Muscle of back (tissue), 13 donors: ENCODE measurements at places on chromosomes 16 and 17. TPM values are rescaled to one million over a fixed set of nuclear protein-coding genes. Genes with fewer than 3 reads are reported as not detected.

SYCE1L gene
- polyA plus RNA-seq: 7.3 TPM

- DNase-seq: no peak
Measured at GRCh38 chr17:70355185-70355584, 185.9 kb downstream of the KCNJ2 start.

GRCh38 chr17:76527430-76528111 lies 9.9 kb downstream of the CYGB start:
- DNase-seq: peak; percentile 75

GRCh38 chr17:21549107-21549687 lies 143.1 kb upstream of the KCNJ18 start:
- DNase-seq: peak; percentile 53

GRCh38 chr16:9124908-9125584 lies 33.6 kb downstream of the HAPSTR1 start:
- no peak for DNase-seq

DNA sequence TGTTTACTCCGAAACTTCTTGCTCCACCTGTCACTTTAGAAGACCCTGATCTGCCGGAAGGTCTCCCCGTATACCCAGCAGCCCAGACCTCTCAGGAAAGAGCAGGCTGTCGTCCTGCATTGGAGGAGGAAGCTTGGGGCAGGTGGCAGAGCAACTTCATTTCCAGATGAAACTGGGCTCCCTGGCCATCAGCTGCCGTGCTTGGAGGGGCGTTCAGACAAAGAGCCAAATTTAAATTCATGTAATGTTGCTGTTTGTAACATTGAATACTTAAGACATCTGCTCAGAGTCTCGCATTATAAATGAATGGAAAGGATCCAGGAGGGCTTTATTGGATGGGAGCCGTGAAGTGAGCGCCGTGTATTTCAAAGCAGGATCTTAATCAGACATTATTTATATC lies 628.5 kb downstream of the MAF start:
- DNase-seq: peak; percentile 63

DNA sequence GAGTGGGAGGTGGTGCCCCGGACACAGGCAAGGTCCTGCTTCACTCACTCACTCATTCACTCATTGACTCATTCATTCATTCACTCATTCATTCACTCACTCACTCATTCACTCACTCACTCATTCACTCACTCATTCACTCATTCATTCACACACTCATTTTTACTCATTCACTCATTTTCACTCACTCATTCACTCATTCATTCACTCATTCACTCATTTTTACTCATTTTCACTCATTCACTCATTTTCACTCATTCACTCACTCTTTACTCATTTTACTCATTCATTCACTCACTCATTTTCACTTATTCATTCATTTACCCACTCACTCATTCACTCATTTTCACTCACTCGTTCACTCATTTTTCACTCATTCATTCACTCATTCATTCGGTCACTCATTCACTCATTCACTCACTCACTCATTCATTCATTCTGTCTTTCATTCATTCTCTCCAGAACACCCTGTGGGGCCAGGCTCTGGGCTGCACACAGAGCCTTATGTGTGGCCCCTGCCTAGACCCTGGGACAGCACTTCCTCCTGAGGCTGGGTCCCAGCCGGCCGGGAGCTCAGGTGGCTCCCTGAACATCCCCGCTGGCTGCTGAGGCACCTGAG lies 9.2 kb downstream of the RPUSD1 start:
- no peak for DNase-seq

MSRB1 gene
- polyA plus RNA-seq: 37.5 TPM

- DNase-seq: no peak
Measured at GRCh38 chr16:1337486-1337885, 4.0 kb downstream of the BAIAP3 start.

SLC52A1 gene
- polyA plus RNA-seq: 0.13 TPM

- DNase-seq: peak; percentile 91
Measured at GRCh38 chr17:41404024-41404671, 6.7 kb upstream of the KRT31 start.

ESRP2 gene
- polyA plus RNA-seq: 7.1 TPM

DNA sequence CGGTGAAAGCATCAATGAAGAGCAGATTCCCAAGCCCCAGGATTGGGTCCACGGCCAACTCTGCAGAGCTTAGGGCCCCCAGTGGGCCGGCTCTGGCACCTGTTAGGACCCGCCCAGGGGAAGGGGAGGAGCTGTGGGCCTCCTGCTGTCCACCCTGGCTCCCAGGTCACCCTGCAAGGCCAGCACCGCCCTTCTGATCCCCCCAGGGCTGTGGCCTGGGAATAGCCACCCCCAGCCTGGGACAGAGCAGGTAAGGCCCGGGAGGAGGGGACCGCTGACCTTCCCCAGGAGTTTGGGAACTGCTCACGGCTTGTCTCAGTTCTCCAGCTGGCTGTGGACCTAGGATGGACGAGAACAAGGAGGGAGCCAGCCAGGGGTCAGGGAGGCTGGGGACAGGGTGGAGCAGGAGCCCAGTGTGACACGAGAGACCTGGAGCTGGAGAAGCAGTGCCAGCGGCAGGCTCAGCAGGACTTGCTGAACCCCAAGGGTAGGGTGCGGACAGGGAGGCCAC lies 39.3 kb upstream of the SLC38A10 start:
- DNase-seq: peak; percentile 84

- DNase-seq: no peak
Measured at GRCh38 chr16:22272870-22273650, 24.1 kb upstream of the POLR3E start.

SEZ6L2 gene
- polyA plus RNA-seq: 1.4 TPM

DNA sequence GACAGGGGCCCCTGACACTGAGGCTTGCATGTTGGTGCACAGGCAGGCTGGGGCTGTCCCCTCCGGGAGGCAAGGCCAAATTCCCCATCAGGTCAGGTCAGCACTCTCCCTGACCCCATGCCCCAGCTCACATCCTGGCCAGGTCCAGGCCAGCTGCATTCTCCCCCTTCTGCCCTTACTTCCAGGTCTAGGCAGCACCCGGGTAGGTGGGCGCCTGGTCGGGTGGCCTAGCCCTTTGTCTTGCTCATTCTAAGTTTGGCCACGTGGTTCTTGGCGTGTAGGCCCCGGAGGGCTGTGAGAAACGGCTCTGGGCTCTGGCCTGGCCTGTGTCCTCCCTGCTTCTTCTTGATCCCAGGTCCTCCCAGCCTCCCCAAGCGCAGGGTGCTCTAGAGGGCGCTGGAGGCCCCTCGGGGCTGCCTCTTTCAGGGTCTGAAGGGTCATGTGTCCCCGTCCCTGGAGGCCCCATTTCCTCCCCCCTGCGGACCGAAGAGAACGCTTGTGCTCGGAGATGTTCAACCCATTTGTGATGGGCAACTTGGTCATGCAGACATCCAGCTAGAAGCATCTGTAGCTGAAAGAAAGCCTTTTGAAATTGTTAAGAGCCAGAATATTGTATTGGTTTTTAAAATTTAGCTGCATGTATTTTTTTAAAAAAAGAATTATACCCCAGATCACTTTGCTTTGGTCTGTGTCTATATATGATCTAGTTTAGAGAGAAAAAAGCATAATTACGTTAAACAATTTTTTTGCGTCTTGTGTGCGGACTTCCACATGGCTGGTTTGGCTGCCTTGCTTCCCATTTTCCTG lies 6.7 kb downstream of the BAHCC1 start:
- peak; percentile 78 for DNase-seq

TBC1D16 gene
- polyA plus RNA-seq: 28.0 TPM

GRCh38 chr16:4263504-4264436 lies 9.1 kb downstream of the TFAP4 start:
- peak; percentile 96 for DNase-seq

ATP6V0A1 gene
- 25.9 TPM for polyA plus RNA-seq

KRTAP4-9 gene
- not detected for polyA plus RNA-seq

VAMP2 gene
- 63.0 TPM for polyA plus RNA-seq

TERB1 gene
- polyA plus RNA-seq: not detected

- no peak for DNase-seq
Measured at GRCh38 chr17:20925954-20926353, 116.9 kb downstream of the USP22 start.

GRCh38 chr17:69560987-69561441 lies 146.5 kb downstream of the MAP2K6 start:
- DNase-seq: no peak

- no peak for DNase-seq
Measured at GRCh38 chr16:30797670-30798309, 10.8 kb upstream of the ZNF629 start.

DNA sequence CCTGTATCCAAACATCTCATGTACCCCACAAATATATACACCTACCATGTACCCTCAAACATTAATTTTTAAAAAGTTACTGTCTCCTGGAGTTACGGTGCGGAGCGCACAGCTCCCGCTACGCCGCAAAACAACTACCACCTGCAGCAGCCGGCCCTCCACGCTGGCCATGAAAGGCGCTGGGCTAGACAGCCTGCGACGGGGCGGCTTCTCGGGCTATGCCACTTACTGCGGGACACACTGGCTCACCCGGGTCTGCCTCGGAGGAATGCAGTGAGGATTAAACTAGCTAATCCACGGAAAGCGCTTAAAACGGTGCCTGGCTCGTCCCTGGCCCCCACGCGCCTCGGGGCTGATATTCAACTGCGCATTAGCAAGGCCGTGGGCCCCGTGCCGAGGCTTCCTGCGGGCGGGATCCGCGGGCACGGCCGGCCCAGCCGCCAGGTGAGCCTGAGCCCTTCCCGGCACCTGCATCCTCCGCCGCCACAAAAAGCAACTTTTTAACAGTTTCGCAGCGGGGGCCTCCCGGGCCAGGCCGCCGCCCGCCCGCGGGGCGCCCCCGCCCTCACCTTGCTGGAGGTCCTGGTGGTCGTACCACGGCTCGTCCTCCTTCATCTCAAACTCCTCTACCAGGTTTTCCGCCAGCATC lies 633 bp downstream of the CDR2 start:
- peak; percentile 55 for DNase-seq

GRCh38 chr17:9225305-9226101 lies 204.2 kb downstream of the NTN1 start:
- DNase-seq: no peak

VTN gene
- polyA plus RNA-seq: 0.18 TPM

DNA sequence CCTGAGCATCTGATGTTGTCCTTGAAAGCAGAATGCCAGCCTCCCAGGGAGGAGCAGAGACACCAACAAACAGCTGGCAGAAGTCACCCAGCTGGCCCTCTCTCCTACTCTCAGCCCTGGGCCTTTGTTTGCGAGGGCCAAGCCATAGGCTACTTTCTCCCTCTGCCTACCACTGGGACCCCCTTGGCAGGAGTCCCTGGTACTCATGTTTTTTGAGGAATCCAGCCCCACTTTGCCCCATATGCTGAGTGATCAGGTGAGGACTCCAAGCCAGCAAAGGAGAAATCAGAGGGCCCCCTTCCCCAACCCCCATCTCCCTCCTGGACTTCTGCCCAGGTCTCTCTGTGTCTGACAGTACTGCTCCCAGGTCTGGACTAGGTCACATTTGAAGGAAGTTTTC lies 121.9 kb downstream of the USP31 start:
- DNase-seq: no peak

DNA sequence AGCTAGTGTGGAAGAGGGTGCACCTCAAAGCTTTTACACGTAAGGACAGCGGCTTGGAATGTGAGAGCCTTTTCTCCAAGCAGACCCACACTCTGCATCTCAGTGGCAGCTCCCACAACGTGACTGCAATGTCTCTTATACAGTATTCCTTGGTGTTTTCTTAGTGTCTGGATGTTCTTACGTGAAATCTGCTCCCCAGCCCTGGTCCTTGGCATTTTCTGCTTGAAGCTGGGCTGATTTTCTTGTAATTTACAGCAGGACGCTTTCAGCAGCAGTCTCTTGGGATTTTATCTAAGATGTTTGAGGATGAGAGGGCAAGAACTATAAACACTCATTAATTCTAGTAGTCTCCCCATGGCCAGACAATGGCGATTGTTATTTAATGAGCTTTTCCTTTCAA lies 12.1 kb upstream of the POLR3E start:
- DNase-seq: no peak
